ENCODE measurements at places on chromosomes 1 and 21.

GRCh38 chr1:248906753-248907661, 972 bp downstream of the PGBD2 start:
- DNase-seq = no peak

- DNase-seq = no peak
Observed at GRCh38 chr1:159970932-159971342, 16.9 kb upstream of the SLAMF9 start.

DNA sequence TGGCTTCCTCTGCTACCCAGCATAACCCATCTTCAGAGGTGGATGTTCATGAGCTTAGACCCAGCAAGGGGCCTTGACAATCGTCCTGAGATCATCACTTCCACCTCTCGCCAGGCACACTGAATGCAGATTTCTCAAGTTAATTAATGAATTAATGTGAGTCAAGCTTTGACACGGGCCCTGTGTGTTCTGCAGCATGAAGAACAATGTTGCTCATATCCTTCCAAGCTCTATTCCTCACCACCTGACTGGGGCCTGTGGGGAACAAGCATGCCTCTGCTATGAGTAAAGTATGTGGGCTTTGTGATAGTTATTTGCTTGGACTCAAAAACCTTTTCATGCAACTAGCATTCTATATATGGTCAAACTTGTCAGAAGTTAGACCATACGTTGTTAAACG, 122.0 kb downstream of the SEC16B start:
- DNase-seq = no peak

GRCh38 chr1:151711044-151711800, 5.4 kb downstream of the CELF3 start:
- DNase-seq = no peak

GRCh38 chr1:43065191-43065590, 106.5 kb upstream of the SLC2A1 start:
- DNase-seq = no peak

GRCh38 chr1:172766462-172766861, 107.6 kb downstream of the FASLG start:
- DNase-seq = no peak

DNA sequence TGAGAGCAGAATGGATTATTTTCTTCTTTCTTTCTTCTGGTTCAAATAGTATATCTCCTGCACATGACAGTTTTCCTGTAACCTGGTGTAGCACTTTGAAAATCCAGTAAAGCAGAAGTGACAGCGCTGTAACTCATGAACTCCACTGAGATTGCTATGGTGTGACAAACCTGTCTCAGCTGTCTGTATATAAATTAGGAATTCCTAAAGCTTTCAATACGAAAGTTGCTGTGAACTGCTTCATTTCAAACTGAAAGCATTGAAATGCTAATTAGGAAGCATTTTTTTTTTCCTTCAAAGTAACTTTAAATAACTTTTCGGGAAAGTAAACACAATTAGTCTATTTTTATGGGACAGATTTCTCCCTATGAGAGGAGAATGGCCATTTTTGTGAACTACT, 646.9 kb upstream of the ZP4 start:
- DNase-seq = no peak

- DNase-seq = no peak
Observed at GRCh38 chr21:43902441-43902840, 37.4 kb downstream of the AGPAT3 start.

GRCh38 chr1:107817935-107818334, 147.0 kb downstream of the VAV3 start:
- no peak for DNase-seq

DNA sequence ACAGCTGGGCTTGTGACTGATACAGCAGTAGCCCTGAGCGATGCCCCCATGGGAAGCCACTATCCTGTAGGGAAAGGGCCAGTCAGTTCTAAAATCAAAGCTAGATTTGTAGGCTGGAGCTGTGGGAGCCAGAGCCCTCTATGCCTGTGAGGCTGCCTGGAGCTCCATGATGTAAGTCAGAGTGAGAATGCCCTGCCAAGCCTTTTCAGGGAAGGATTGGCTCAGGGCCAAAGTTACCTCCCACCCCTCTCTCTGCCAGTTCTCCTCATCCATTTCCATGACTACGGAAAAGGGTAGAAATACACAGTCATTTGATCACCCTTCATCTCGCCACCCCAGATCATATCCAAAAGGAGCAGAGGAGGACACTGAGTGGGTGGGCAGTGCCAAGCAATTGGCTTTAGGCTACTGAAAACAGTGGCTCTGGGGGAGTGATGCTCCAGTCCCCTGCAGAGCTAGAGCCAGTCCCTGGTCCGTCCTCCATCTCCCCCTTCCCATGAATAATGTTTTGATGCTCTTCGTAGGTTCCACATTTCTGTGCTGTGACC, 59.5 kb upstream of the KCNA3 start:
- no peak for DNase-seq

DNA sequence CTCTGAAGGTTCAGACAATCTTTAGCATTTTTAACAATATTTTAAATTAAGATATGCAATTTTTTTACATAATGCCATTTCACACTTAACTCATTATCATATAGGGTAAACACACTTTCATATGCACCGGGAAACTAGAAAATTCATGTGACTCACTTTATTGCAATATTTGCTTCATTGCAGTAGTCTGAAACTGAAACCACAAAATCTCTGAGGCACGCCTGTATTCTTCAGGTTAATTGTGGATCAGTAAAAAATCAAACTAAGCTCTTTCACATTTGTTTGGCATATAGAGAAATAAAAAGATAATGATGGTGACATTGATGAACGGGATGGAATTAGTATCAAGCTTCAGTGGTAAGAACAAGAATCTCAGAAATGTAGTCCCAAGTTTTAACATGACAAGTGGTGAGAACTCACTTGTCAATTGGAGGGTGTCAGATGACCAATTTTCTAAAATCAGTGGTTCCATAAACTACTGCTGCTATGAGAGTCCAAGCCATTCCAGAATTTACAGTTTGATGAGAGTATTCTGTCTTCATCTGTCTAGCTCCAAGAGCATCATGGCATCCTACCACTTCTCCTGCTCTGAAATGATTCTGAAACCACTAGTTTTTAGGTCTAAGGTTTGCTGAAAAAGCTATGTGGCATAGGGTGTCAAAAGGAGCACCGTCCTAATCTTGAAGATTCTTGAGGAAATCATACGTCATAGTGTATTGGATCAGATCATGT, 281.0 kb downstream of the PTPRC start:
- no peak for DNase-seq

DNA sequence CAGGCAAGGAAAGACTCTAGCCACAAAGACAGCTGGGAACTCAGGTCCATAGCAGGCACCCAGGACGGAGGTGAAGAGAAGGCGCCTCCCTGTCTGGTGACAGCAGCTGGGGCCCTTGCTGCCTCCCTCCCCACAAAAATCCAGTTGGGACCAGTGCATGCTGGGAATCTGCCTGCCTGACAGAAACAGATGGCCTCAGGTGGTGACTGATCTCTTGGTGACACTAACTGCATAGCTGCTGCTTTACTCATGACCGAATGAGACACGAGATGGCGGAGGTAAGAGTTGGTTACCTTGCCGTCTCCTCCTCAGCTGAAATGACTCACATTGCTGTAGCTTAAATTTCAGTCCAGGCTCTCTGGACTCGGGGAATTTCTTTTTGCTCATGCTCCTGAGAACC, 130.3 kb downstream of the FGGY start:
- no peak for DNase-seq

DNA sequence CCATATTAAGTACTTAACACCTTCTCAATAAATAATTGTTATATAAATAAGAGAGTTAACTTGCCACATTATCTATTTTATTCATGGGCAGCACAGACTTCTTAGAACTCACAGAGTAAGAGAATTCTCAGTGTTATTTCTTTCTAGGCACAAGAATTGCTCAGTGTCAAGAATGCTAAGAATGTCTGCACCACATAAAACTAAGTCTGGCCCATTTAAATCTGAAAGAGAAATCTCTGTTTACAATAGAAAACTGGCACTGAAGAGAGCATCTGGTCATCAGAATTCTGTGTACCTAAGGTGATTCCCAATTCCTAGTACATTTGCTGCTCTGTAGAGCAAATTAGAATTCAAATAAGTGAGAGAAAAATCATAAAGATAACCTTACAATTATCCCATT, 3.8 kb downstream of the OR10K2 start:
- DNase-seq = no peak

DNA sequence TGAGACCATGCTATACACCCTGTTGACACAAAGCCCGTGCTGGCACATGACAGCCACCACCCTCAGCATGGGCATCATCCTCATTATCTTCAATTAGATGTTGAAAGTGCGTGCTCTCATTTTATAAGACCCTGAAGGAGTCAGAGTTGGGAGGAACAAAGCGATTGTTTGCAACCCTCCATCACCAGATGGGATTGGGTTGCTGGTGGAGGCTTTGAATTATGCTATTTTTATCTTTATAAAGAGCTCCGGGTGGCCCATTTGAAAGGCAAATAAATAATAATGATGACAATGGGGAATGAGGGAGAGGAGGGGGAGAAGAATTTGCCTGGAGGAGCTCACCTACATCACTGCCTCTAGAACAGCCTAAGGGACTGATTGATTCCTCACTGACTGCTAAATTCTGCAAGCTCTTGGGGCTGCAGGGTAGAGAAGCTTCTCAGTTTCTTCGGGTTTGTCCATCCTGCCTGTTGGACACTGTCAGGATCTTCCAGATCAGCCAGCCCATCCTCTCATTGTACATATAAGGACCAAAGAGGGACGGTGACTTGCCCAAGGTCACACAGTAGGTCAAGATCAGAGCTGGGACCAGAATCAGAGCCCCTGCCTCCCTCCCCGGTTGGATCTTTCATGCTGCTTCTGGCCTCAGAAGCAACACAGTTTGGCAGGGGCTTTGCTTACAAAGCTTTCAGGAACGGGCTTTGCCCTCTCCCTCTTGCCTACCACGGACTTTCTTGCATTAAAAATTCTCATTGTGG, 130.9 kb upstream of the ZBTB40 start:
- DNase-seq = no peak

Data from germinal center (tissue), 1 donor.